ENCODE measurements at places on chromosomes 6 and 20. TPM values are rescaled to one million over a fixed set of nuclear protein-coding genes. Genes with fewer than 3 reads are reported as not detected.

EMILIN3 gene
- total RNA-seq = not detected

CCHCR1 gene
- 23.2 TPM for total RNA-seq

- peaks cover 7% of the 10 kb centered on the region for H3K4me1 ChIP-seq
- H3K27me3 ChIP-seq = no peaks in the 10 kb centered on the region
- H3K27ac ChIP-seq = no peak overlapping the region
- DNase-seq = no peak
- no peak overlapping the region for H3K4me3 ChIP-seq
Observed at GRCh38 chr6:155265843-155266535, 2.2 kb downstream of the CLDN20 start.

DNA sequence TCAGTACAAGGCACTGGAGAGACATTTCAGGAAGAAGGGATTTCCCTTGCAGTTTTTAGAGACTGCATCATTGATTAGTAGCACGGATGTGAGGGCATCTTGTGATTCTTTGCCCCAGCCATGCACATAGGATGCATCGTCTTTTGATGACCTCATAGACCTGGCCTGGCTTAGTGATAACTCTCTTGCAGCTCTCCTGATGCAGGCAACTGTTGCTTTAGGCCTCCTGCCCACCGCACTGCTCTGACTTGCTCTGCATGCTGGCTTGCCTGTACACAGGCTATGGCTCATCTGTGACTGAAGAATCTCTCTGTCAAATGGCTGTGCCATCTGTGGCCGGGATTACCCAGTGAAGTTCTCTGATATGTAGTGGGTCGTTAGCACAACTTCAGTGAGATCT lies 207.7 kb upstream of the PTCHD4 start:
- H3K27me3 ChIP-seq = no peaks in the 10 kb centered on the region
- peak; percentile 47 for DNase-seq
- no peaks in the 10 kb centered on the region for H3K4me1 ChIP-seq
- H3K27ac ChIP-seq = no peak overlapping the region

DNA sequence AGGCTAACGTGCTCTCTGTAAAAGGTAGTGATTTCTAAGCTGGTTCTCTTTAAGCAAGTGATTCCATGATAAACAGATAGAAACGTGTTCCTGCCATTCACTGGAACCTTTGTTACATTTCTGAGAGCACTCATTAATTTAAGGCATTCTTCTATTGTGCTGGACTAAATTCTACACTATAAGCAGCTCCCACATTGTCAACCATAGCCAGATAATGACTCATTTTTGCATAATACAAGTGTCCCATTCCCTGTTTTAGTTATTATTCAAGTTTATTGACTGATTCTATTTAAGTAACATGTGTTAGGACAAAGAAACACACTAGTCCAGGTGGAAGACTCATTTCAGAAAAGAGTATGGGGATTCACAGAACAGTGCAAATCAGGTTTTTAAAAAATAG lies 13.5 kb upstream of the XRN2 start:
- no peaks in the 10 kb centered on the region for H3K4me1 ChIP-seq
- no peaks in the 10 kb centered on the region for H3K36me3 ChIP-seq
- no peak for DNase-seq
- peaks cover 4% of the 10 kb centered on the region for H3K27me3 ChIP-seq
- H3K4me3 ChIP-seq = no peak overlapping the region

GRCh38 chr6:129920103-129920798 lies 59.1 kb upstream of the TMEM244 start:
- no peak overlapping the region for H3K4me3 ChIP-seq
- no peak overlapping the region for H3K27ac ChIP-seq
- no peaks in the 10 kb centered on the region for H3K27me3 ChIP-seq
- no peak for DNase-seq
- no peaks in the 10 kb centered on the region for H3K36me3 ChIP-seq

Measured in endothelial cell of umbilical vein (primary cell).